ENCODE measurements at places on chromosomes 1 and 21.

GRCh38 chr1:176111835-176112234, 95.3 kb downstream of the COP1 start:
- DNase-seq: no peak

- peak; percentile 73 for DNase-seq
Measured at GRCh38 chr21:42939582-42940413, 14.4 kb upstream of the ERVH48-1 start.

- no peak for DNase-seq
Measured at GRCh38 chr1:199786695-199787094, 240.8 kb upstream of the NR5A2 start.

DNA sequence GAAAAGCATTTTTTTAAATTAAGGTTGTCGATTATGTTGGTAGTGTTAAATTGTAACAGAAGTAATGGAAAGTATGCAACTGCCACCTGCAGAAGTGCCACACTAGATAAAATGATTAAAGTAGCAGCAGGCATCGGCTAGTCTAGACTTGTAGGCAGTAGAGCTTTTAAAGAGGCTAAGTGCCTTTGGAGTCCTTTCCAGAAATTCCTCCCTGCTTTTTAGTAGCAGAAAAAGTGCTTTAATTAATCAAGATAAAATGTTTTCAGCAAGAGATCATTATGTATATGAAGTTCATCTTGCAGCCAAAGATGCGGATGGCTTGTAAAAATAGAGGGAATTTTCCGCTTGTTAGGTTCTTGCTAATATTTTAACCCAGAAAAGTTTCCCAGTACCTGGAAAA, 87.1 kb upstream of the LRRC8D start:
- no peak for DNase-seq

- no peak for DNase-seq
Measured at GRCh38 chr1:1328254-1328653, 2.8 kb upstream of the TAS1R3 start.

DNA sequence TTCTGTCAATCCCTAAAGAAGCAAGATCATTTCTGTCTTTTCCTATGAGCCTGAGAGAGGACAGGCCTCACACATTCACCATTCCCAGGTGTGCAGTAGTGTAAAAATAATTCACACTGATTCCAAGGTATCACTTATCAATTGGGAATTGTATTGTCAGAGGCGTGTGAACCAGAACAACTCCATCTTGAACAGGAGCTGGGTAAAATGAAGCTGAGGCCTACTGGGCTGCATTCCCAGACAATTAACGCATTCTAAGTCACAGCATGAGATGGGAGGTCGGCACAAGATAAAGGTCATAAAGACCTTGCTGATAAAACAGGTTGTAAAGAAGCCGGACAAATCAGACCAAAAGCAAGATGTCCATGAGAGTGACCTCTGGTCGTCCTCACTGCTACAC, 239.2 kb downstream of the SMYD3 start:
- DNase-seq: no peak

DNA sequence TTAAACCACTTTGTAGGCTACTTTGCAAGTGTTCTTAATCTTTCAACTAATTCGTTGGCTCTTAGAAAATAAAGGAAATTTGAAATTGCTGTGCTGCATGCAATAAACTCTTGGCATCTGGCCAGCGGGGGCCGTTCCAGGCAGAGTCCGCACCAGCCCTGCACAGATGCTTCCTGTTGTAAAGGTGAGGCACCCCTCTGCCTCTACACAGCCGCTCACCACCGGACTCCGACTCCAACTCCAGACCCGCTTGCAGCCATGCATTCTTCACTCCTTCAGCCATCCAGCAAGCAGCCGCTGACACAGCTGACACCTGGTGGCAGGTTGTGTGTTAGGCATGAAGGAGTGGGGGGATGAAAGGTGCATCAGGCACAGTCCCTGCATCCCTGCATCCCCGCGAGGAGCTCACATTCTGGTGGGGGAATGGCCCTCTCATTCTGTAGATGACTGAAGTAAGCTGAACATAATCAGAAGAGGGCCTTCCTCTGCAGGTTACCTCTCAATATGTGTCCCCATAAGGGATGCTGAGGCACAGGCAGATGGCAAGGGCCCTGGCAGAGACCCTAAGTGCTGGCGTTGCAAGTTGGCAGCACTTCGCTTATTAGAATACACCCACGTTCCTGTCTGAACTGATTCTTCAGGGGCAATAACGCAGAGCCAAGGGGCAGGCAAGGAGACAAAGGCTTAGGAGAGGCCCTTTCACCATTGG, 56.8 kb downstream of the GLIS1 start:
- peak; percentile 79 for DNase-seq

DNA sequence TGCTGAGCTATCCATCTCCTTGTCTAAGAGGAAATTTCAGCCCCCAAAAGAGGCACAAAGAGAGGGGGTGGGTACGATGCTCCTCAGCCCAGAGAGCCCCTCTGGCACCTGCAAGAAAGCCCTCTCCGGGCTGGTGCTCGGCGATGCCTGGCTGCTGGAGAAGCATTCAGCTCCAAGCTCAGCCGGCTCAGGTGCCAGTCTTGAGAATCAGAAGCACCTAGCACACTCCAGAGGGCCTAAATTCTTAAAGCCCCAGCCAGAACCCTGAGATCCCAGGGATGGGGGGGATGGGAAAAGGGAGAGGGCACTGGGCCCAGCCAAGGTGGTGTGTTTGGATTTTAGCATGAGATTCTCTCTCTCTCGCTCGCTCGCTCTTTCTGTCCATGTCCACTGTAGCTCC, 2.9 kb downstream of the GRIK3 start:
- DNase-seq: no peak

GRCh38 chr1:35691571-35692220, 27.0 kb downstream of the C1orf216 start:
- DNase-seq: no peak

DNA sequence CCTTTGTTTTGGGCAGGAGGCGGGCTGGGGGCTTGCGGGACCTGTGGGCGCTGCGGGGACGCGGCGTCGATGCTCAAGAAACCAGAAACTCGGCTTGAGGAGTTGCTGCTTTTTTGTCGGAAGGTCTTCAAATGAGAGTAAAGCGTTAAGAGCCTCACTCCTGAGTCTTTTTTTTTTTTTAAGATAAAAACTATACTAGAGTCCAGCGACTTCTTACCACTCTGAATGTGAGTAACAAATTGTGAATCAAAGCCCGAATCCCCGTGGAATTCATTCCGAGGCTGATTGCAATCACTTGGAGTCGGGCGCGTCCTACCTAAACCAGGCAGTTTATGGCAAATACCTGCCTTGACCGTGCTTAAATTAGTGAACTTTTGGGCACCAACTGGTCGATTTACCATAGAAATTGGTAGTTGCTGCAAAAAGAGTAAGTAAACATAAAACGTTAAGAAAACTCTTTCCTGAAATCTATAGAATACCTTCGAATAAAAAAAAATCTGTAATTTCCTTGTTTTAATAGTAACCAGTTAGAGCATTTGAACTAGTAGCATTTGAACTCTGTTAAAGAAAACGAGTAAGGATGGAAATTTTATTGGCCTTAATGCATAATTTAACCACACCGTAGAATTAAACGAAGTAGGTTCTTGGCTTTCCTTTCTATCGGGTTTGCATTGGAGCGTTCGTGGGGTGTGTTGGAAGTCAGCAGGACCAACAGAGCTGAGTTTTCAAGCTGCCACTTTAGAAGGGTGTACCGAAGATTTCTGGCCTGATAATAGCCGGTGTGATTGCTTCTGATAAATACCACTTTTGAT, 769 bp downstream of the GPSM2 start:
- peak; percentile 42 for DNase-seq

- DNase-seq: no peak
Measured at GRCh38 chr1:242187171-242187570, 188.3 kb upstream of the MAP1LC3C start.

- DNase-seq: no peak
Measured at GRCh38 chr1:117843791-117844190, 85.6 kb downstream of the GDAP2 start.

- no peak for DNase-seq
Measured at GRCh38 chr21:45611296-45611695, 32.2 kb upstream of the PCBP3 start.

- no peak for DNase-seq
Measured at GRCh38 chr1:41362749-41363590, 1.7 kb downstream of the FOXO6 start.

DNA sequence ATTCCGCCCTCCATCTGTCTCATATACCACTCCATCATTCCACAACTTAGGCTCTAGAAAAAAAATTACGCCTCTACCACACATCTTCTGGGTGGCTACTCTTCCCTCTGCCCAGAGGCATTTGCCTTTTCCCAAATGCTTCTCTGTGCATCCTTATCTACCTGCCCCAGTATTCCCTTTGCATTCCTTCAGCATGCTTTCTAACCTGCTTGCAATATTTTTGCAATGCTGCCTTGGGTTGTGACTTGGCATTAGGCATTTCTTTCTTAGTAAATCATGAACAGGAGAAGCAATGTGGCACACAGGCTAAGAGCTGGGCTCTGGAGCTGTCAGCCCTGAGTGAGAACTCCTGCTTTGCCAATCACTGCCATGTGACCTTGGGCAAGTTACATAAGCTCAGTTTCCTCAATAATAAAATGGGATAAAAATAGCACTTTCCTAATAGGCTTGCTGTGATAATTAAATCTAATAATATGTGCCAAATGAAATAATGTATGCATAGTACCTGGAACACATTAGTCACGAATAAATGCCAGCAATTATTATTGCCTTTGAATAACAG, 276.0 kb downstream of the ASTN1 start:
- DNase-seq: no peak

DNA sequence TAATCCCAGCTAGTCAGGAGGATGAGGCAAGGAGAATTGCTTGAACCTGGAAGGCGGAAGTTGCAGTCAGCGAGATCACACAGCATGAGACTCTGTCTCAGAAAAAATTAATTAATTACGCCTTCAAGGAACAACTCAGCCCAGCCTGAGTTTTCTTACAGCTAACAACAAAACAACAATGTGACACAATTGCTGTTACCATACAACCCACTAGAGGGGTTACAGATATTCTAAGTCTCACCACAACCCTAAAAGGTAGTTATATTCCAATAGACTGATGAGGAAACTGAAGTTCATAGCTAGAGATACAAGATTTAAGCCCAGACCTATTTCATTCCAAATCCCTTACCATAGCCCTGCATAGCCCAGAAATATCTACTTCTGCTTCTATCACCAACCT, 2.9 kb upstream of the LRRC8C start:
- DNase-seq: no peak

GRCh38 chr1:13706046-13706445, 6.1 kb downstream of the PRDM2 start:
- DNase-seq: no peak

DNA sequence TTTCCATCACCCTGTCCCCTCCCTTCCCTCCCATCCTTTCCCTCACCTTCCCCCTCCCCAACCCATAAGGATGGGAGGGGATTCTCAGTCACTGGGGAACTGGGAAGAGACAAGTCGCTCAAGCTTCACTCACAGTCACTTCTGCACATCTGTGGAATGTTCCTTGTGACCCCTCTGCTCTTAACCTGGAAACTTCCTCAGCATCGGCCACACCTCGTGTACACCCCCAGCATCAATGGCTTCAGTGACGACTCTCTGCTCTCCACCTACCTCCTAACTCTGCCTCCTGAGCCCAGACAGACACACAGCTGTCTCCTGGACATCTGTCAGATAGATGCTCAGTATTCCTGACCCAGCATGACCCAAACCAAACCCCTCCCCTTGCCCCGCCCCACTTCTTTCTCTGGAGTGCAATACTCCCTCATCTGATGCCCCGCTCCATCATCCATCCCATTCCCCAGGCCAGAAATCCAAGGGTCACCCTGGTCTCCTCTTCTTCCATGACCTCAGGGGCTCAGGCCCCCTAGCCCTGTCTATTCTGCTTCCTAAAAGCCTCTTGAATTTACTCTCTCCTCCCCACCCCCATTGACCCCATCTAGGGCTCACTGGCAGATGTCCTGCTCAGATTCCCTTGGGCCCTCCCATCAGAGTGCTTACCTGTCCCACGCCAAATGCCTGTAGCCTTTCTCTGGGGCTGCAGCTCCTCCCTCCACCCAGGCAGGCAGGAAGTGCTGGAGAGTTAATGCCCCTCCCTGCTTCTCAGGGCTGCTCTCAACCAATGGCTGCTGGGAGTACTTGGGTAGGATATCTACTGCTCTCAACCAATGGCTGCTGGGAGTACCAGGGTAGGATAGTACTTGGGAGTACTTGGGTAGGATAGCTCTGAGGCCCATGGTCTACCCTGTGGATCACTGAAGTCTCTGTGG, 83.1 kb upstream of the CSF3R start:
- no peak for DNase-seq

- no peak for DNase-seq
Measured at GRCh38 chr1:95085376-95085775, 12.6 kb upstream of the ALG14 start.

Measured in stomach (tissue), 19 donors.